AG04449 (cell line): ENCODE measurements at places on chromosomes 6 and 20.

DNA sequence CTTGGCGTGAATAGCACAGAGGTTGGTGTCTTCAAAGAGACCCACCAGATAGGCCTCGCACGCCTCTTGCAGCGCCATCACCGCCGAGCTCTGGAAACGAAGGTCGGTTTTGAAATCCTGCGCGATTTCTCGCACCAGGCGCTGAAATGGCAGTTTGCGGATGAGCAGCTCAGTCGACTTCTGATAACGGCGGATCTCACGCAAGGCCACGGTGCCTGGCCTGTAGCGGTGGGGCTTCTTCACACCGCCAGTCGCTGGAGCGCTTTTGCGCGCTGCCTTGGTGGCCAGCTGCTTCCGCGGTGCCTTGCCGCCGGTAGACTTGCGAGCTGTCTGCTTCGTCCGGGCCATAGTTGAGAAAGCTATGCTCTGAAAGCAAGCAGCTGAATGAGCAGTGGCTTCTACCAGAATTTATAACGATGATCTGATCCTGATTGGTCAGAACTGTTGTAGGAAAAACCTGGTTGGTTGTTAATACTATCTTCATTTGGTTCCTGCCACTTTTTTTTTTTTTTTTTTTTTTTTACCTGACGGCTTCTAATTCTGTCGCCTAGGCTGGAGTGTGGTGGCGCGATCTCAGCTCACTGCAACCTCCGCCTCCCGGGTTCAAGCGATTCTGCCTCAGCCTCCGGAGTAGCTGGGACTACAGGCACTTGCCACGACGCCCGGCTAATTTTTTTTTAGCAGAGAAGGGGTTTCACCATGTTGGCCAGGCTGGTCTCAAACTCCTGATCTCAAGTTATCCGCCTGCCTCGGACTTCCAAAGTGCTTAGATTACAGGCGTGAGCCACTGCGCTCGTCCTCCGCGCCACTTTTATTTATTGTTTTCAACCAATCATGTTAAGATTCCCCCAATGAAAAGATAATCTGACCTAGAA, 21.5 kb downstream of the OR2B2 start:
- peak; percentile 82 for DNase-seq

GRCh38 chr6:137914530-137915193, 47.6 kb downstream of the TNFAIP3 start:
- DNase-seq = no peak

DNA sequence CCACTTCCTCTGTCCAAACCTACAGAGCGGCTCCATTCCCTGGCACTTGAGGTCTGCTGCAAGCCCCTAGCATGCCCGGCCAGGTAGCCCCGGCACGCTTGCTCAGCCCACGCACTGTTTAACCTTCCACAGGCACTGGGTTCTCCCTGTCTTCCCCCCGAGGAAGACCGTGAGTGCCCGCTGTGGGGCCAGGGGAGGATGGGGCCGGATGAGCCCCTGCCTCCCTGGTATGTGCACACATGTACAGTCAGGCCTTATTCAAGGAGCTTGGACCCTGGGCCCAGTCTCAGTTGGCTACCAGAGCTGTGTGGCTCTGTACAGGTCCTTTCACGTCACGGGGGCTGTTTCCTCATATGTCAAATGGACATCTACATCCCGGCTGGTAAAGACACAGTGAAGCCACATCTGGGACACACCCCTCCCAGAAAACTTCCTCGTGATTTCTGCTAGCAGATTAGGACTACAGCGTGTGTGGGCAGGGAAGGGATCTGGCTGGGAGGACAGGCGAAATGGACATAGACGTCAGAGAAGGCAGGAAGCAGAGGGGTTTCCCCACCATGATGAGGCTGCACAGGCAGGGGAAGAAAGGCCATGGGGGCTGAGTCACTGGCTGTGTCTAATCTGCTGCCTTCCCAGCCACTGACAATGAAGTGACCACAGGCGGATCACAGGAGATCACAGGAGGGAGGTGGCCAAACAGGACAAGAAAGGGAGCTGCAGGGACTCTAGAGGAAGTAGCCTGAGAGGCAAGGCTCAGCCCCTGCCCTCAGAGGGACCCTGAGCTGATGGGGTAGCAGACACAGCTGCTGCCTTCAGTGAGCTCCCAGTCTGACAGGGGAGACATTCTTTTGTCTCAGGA, 62.9 kb downstream of the MRPL14 start:
- peak; percentile 95 for DNase-seq

GRCh38 chr20:35111141-35111888, 18.7 kb upstream of the TRPC4AP start:
- DNase-seq = peak; percentile 55

DNA sequence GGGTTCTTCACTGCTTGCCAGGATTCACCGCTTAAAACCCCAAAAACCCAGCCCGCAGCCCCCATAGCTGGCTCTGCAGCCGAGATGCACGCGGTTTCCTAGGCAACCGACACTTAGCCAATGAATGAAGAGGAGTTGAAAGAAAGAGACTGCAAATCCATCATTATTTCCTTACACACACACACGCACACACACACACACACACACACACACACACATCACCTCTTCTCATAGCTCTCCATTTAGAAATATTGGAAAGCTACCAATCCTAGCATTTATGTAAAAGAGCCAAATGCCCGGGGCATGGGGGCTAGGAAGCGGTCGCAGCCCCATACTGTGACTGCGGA, 3.4 kb upstream of the TUBB2B start:
- no peak for DNase-seq

GRCh38 chr20:32358883-32359632, 927 bp downstream of the ASXL1 start:
- no peak for DNase-seq

DNA sequence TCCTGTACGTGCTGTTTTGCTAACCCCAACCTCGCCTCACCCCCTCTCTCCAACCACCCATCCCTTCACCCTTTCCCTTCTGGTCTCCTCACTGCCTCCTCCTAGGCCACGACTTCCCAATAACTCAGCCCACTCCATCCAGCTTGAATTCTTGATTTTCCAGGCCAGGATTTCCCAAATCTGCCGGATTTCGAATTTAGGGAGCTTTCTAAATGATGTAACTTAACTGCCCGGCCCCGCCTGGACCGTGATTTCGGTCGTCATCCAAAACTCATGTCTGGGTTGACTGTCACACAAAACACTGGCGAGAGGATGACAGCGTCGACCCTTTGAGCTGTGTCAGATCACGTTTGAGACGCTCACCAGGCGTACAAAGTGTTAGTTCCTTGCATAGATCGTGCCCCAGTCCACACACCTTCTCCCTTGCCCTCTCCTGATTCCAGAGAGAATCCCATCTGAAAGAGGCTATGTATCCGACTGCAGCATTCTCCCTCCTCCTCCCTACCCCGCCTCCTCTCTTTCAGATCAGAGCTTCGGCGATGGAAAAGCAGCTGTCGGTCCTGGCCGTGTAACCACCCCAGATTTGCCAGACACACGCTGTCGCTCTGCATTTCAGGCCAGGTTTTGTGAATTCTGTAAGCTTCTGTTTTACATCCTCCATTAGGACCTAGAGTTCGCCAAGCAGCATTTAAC, 168.2 kb downstream of the GPX5 start:
- DNase-seq = no peak
